ENCODE measurements at places on chromosomes 1 and 21. TPM values are rescaled to one million over a fixed set of nuclear protein-coding genes. Genes with fewer than 3 reads are reported as not detected.

The ZNF593OS gene
- total RNA-seq, result not detected

The TMEM125 gene
- total RNA-seq, result 0.69 TPM

The CHI3L2 gene
- 0.92 TPM for total RNA-seq

The TFF3 gene
- total RNA-seq, result not detected

The SH3BGR gene
- total RNA-seq, result 5.1 TPM

The RASSF5 gene
- total RNA-seq, result 6.0 TPM

The FCRL4 gene
- not detected for total RNA-seq

The ZRANB2 gene
- total RNA-seq, result 94.1 TPM

The CSMD2 gene
- 31.8 TPM for total RNA-seq

The CLSTN1 gene
- 233 TPM for total RNA-seq

The RPTN gene
- not detected for total RNA-seq

The GRIK3 gene
- 47.3 TPM for total RNA-seq

The MAN1A2 gene
- 113 TPM for total RNA-seq

The KCNQ4 gene
- 1.4 TPM for total RNA-seq

The HDAC1 gene
- total RNA-seq, result 27.0 TPM

The GOLT1A gene
- 5.5 TPM for total RNA-seq
